Tongue (tissue), 3 donors: ENCODE measurements at places on chromosomes 11 and 22. TPM values are rescaled to one million over a fixed set of nuclear protein-coding genes. Genes with fewer than 3 reads are reported as not detected.

The GUCY1A2 gene
- total RNA-seq, result 25.6 TPM

The CASTOR1 gene
- 3.4 TPM for total RNA-seq

The HMOX1 gene
- total RNA-seq, result 11.1 TPM

- DNase-seq, result no peak
Measured at GRCh38 chr11:7353100-7353499, 101.4 kb downstream of the SYT9 start.

DNA sequence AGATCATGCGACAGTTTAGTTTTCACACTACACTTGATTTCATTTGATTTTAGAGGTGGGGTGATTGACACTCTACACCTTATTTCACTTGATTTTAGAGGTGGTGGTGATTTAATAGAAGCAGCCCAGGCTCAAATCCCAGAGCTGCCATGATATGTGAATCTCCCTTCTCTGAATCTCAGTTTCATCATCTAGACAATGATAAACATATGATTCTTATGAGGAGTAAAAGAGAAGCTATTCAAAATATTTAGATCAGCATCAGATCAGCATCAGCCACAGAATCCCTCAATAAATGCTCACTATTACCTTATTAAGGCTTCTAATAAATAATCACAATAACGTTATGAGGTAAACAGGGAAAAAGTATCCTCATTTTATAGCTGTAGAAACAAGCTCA is 98.8 kb downstream of the MSANTD4 start:
- DNase-seq, result no peak

- no peak for DNase-seq
Measured at GRCh38 chr11:73958521-73959141, 7.8 kb downstream of the DNAJB13 start.

DNA sequence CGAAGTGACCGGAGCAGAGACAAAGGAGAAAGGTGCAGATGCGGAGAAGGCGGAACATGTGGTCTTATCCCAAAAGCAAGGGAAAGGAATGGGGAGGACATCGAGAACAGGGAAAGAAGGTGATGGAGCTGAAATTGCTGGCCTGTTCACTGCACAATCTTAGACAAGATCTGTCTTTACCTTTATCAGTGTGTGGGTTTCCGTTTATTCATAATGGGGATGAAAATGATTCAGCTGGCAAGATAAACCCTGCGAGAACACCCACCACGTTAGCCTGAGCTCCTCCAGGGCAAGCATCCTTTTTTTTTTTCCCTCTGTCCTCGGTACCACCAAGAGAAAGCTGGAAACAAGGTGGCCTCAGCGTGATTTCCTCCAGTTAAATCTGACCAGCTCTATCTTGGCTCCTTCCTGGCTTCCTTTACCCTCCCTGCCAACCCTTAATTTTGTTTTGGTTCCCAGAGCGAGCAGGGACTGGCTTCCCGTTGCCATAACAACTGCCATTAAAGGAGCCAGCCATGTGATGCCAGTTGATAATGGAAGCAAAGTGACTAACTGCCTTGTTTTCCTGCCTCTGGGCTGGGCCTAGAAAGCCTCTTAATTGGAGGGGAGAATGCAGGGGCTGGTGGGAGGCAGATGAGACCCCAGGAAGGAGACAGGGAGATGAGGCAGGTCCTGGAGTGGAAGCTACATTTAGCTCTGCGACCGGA is 4.2 kb downstream of the SGSM1 start:
- peak; percentile 41 for DNase-seq

DNA sequence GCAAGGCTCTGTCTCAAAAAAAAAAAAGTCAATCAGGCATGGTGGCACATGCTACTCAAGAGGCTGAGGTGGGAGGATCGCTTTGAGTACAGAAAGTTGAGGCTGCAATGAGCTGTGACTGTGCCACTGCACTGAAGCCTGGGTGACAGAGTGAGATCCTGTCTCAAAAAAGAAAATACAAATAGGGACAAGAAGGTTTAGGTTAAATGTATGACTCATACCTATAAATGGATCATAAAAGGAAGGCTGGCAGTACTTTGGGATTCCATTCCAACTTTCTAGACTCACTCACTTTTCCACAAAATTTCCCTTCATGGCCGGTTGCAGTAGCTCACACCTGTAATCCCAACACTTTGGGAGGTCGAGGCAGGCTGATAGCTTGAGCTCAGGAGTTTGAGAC is 25.6 kb upstream of the OSBP start:
- DNase-seq, result no peak

DNA sequence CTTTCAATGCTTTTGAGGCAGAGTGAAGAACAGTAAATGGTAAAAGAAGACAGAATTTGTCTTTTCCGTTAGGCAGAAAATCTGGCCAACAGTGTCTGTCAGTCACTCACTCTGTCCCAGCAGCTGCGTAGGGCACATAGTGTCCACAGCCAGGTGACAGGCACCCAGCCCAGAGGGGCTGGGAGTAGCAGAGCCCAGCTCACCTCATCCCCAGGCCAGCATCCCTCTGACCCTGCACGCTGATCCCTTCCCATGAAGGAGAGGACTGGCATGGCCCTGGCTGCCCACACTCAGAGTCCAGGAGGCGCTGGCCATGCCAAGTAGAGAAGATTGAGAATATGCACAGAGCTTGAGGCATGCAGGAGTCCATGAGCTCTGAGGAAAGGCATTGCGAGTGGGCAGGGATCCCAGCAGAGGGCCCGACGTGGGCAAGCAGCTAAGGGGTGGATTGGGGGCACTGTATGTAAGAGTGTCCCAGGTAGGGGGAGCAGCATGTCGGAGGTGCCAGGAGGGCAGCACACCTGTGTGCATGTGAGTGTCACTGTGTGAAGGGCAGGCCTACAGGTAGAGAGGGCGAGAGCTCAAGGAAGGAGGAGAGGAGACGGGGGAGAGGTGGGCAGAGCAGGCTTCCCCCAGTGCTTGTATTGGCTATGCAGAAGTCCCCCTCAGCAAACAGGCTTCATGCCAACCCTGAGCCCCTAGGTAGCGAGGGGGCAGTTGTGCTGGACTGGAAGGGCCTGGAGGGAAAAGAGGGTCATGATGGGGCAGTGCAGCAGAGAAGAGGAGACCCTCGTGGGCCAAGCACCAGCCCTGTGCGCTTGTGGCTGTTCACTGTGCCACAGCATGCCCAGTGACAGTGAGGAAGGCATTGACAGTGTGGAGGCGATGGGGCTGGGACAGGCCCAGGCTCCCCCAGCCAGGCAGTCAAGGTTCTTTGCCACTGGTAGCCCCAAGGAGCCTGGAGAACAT is 133.8 kb downstream of the OSBP2 start:
- DNase-seq, result no peak

GRCh38 chr22:20995329-20996030 is 6.4 kb downstream of the THAP7 start:
- no peak for DNase-seq

GRCh38 chr11:100356035-100356434 is 331.1 kb upstream of the ARHGAP42 start:
- DNase-seq, result no peak

DNA sequence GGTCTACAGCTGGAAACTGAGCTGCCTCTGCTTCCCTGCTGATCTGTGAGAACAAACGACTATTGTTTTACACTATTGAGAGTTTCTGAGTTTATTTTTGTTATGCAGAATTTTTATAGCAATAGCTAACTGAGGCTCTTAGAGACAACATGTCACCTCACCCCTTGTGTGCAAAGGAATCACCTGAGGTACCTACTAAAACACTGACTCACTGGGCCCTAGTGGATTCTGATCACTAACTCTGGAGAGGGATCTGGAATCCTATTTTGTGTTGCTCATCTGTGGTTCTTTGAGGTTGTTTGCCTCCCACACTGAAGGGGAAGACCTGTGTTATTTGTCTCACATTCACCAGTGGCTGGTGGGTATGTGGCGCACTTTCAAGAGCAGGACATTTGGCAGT is 13.4 kb upstream of the B3GAT1 start:
- no peak for DNase-seq

DNA sequence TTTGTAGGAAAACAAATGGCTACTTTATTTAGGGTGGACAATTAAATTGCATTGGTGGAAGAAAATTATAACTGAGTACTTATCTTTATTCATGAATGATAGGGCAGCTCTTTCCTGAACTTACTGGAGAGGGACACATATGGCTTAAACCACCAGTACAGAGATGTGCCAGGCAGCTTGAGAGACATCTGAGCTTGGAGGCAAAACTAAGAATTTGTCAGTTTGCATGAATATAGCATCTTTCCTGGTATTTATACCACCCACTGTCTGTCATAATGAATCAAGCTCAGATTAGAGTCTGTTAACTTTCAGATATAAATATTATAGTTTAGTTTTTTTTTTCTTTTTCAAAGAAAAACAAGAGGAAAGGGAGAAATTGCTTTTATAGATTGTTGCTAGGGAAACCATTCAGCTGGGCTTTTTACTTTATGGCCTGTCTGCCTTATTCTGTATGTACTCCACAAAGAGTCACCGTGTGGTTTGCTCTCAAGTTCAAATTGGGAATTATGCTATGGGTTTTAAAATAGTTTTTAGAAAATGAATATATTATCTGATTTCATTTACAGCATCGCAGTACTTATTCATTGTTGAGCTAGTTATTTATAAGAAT is 477.0 kb upstream of the CHORDC1 start:
- no peak for DNase-seq

DNA sequence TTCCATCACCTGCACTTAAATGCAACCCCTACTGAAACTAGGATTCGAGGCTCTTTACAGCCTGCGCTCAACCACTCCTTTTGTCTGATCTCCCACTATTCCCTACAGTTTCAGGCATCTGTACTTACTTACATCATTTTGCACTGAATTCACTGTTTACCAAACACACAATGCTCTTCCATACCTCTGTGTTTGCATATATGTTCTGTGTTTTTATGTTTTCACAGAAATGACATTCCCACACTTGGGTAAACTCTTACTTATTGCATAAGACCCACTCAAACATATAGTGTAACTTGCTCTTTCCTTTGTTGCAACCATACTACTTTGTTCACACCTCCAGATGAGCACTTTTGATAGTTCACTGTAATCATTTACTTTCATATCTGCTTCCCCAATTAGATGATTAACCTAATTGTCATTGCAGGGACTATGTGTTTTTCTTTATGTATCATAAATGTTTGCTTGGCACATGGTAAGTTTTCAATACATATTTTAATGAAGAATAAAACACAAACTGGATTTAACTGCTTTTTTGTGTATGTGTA is 54.6 kb downstream of the ZBTB44 start:
- DNase-seq, result no peak

GRCh38 chr11:46686886-46687795 is 13.3 kb downstream of the ARHGAP1 start:
- DNase-seq, result peak; percentile 18

DNA sequence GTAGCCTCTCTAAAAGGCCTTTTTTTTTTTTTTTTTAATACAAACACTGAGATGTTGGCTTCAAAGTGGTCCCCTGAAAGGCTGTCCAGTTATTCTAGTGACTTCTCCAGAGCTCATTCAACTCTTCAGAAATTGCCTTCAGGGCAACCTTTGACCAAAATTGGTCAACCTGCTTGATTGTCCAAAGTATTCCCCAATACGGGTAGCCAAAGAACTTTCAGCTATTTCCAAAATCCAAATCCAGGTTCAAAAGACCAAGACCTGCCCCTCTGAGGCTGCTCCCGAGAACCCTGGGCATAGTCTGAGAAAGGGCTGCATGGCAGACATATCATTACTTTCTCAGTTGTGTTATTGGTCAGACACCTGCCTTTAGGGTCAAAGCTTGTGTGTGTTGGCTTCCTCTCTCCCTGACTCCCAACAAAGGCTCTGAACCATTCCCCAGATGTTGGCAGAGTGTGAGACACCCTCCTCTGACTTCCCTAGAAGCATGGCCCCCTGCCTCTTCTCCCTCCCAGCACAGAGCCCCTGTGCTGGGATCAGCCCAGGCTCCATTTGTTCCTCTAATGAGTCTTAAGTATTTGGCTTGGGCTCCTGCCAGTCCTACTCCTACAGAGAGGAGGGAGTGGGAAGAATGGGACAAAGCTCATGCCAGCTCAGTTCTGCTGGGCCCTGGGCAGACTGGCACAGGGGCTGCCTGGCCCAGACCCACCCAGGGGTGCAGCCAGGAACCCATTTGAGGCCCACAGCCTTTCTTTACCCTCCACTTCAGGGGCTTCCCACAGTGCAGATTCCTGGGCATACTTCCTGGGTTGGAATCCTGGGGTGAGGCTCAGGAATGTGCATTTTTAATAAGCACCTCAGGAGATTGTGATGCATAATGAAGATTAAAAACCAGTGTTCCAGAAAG is 30.3 kb downstream of the TNKS1BP1 start:
- peak; percentile 77 for DNase-seq

DNA sequence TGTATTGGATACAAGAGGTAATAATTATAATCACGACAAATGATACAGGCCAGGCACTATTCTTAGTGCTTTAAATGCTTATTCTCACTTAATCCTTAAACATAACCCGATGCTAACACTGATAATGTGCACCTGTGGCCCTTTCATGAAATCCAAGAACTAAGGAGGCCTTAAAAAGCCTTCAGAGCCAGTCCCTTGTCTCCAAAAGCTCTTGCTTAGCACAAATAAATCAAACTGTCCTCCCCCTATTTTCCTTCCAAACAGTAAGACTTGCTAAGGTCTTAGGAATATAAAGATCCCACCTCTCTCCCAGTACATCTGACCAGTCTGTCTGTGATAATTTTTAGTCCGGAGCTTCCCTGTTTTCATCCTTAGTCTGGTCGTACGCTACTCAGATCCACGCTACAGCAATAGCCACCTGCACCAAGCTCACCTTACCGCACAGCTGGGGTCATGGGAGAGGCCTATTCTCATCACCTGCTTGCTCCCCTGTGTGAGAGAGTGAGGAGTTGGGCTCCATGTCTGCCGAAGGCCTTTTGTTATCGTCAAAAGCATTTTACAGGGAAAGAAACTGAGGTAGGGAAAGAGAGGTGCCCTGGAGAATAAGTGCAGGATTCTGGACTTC is 16.9 kb downstream of the FXYD6 start:
- DNase-seq, result no peak

GRCh38 chr22:30649430-30650007 is 13.9 kb downstream of the SLC35E4 start:
- no peak for DNase-seq

GRCh38 chr11:14360976-14361375 is 2.0 kb upstream of the RRAS2 start:
- no peak for DNase-seq

DNA sequence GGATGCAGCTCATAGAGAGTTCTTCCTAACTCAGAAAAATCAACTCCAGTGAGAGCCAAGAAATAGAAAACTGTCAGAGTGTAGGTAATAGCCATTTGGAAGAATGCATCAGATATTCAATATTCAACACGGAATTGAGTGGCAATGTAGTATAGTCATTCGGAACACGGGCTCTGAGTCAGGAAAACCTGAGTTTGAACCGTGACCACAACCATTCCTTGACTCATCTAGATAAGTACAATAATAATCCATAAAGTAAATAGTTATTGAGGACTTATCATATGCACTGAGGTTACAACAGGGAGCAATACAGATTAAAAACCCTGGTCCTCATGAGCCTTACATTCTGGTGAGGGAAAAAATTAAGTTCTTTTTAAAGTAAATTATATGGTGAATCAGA is 62.6 kb upstream of the PHF21A start:
- no peak for DNase-seq

GRCh38 chr22:38028344-38029130 is 28.7 kb upstream of the PICK1 start:
- DNase-seq, result no peak
